ENCODE measurements at places on chromosomes 3 and 15. TPM values are rescaled to one million over a fixed set of nuclear protein-coding genes. Genes with fewer than 3 reads are reported as not detected.
A peak's percentile ranks its signal among the peaks of the same experiment; 100 is the strongest.

Gene LDHAL6B
- not detected for total RNA-seq

Gene CA12
- 17.7 TPM for total RNA-seq

Gene CCNDBP1
- 55.7 TPM for total RNA-seq

Gene KLHDC8B
- 22.3 TPM for total RNA-seq

Gene FBXO40
- not detected for total RNA-seq

Gene HYKK
- total RNA-seq, result 4.0 TPM

Gene DZIP1L
- 9.9 TPM for total RNA-seq

Gene DNAJA4
- total RNA-seq, result 0.25 TPM

- peak; percentile 16 for DNase-seq
Measured at GRCh38 chr3:95923496-95924210, 890.7 kb upstream of the EPHA6 start.

- peak; percentile 85 for DNase-seq
Measured at GRCh38 chr3:50567386-50568167, at the start of gene C3orf18. Gene C3orf18 (minus strand): TSS chr3:50567747. CDS start chr3:50565699, 2,048 bp downstream.

GRCh38 chr3:155744010-155744625, 753 bp downstream of the PLCH1 start:
- DNase-seq, result no peak

DNA sequence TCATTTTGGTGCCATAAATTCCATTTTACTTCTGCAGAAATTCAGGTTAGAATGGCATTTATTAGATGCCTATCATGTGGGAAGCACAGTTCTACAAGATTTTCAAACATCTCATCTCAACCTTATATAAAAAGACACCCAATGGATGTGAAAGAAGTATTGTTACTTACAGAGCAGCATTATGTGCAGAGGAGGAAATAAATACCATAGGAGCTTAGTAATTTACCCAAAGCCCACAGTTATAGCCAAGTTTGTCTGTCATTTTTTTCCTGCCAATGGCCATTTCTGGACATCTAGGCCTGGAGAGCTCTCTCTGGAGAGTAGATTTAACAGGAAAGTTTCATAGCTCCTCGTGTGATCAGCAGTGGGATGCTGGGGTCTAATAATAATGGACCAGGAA, 659.4 kb upstream of the NAALADL2 start:
- DNase-seq, result no peak

DNA sequence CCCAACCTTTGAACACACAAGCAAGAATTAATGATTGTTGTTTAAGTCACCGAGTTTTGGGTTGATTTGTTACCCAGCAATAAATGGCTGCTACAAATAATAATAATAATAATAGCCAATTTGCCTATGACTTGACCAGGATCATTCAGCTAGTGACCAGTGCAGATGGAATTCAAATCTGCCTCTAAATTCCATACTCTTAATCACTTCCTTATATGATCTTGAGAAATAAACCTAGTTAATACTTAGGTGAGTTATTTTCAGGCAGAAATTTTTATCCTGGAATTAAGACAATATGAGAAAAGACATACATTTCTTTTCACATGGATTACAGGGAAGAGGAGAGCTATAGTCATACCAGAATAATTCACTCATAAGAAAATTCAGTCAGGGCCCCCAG, 116.0 kb upstream of the GALNT15 start:
- DNase-seq, result peak; percentile 55

- DNase-seq, result peak; percentile 80
Measured at GRCh38 chr3:146308222-146308621, 57.3 kb upstream of the PLSCR4 start.

DNA sequence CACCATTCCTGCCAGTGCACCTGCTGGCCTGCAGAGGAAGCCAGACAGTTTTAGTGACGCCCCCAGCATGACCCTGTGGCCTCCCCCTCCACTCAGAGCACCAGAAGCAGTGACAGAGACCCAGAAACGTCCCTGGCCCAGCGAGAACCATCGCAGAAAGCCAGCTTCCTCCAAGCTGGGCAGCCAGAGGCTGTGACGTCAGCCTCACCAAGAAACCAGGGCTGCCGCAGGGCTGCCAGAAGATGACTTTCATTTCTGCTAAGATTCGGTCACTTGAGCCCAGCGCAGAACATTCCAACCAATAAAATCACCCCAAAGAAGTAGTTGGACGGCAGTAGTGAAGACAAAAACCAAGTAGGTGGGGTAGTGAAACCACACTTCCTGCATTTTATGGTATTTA, 29.6 kb upstream of the RPL32 start:
- no peak for DNase-seq

DNA sequence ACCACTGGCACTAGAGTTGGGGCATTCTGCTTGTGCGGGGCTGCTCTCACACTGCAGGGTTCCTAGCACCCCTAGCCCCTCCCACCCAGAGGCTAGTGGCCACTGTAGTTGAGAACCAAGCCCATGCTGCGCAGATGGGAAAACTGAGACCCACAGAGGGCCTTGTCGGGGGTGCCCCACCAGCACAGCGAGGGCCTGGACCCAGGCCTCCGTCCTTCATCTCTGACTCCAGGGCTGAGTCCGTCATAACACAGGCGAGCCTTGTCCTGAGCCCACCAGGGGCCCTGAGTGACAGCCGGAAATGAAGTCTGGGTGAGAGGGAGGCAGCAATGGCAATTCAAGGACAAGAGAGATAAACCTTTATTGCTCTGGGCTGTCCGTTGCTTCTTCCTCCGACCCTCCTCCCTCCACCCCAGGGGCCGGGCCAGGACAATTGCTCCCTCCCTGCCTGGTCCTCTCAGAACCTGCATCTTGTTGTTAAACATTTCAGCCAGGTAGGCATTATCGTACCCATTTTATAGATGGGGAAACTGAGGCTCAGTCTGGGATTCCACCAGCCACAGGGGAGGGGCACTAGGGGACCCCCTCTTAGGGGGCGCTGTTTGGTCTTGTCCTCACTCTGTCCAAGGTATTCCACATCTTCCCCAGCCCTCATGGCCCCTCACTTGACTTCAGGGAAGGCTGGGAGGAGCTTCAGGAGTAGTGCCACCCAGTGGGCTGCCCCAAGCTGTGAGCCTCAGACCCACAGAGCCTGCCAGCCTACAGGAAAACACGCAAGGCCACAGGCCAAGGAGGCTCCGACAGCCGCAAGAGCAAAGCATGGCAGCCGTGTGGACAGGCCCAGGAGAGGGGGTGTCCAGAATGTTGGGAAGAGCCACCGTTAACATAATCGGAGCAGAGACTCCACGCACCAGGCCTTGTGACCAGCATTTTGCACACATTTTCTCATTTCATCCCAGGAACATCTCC, 4.4 kb upstream of the GRIP2 start:
- DNase-seq, result no peak

DNA sequence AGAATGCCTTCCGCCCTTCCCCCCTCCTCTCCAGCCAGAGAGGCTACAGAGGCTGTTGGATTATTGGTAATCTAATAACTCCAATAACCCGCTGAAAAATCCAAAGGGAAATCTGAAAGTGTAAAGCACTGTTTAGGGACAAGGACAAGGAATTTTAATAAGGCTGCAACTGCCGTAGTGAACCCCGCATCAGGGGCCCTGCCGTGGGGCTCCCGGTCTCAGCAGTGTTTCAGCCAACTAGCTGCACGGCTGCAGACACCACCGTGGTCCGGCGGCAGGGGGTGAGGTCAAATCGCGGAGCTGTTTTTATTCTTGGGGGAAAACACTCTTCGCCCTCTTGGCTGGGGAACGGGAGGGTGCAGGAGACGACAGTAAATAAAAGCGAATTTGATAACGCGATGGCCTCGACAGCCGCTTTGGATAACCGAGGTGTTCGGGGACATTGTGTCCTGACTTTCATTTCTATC, 6.1 kb downstream of the BCL6 start:
- no peak for DNase-seq

DNA sequence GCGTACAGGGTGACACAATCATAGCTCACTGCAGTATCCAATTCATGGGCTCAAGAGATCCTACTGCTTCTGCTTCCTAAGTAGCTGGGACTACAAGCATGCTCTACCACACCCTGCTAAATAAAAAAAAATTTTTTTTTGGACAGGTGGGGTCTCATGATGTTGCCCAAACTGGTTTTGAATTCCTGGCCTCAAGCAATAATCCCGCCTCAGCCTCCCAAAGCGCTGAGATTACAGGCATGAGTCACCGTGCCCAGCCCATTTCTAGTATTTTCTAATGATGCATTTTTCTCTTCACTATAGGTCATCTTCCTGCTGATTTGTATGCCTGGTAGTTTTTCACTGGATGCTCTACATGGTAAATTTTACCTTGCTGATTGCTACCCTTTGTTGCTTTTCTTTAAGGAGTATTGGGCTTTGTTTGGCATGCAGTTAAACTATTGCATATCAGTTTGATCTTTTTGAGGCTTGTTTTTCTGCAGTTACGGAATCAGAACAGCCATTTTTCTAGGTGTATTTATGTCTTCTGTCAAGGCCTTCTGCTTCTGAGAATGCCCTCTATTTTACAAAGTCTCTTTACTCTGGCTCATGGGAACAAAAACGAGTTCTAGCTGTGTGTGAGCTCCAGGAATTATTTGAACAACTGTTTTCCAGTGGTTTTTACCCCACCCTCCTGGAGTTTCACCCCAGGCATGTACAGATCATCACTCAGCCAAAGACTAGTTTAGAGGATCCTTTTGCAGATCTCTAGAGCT, 14.2 kb upstream of the NPTN start:
- DNase-seq, result peak; percentile 24

DNA sequence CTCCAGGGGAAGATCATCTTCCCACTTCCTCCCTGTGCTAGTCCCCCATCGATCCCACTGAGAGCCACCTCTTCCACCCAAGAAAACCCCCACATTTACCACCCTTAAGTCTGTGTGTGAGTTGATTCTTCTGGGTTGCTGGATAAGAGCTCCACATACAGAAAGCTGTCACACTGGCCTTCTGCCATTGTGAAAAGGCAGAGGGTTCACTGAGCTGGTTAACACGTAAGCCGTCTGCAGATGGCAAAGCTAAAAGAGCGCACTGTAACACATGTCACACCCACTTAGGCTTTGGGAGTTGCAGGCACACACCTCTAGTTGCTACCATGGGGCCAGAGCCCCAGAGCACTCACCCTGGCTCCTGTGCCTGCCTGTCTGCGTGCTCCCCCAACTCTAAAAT, 309.8 kb upstream of the LRRC3B start:
- no peak for DNase-seq

DNA sequence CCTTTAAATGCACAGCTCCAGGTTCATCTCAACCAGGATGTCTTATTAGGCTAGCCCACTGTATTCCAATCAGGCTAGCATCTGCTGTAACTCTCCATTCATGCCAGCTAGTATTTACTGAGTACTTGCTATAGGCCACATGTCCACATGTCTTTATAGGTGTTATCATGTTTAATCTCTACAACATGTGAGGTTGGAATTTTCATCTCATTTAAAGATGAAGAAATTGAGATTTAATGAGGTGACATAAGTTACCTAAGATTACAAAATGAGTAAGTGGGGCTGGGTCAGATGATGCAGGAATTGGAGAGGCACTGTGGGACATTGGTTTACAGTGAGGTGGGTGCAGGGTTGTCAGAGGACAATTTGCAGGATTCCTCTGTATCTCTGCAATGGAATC, 2.9 kb downstream of the IFT122 start:
- DNase-seq, result no peak

GRCh38 chr3:40055361-40055760, 246.0 kb downstream of the MYRIP start:
- peak; percentile 46 for DNase-seq

- no peak for DNase-seq
Measured at GRCh38 chr15:97874139-97874538, 86.4 kb upstream of the ARRDC4 start.

GRCh38 chr3:69090021-69090420, 5.3 kb downstream of the ARL6IP5 start:
- DNase-seq, result peak; percentile 69

- no peak for DNase-seq
Measured at GRCh38 chr3:51336261-51336660, 48.8 kb upstream of the MANF start.

DNA sequence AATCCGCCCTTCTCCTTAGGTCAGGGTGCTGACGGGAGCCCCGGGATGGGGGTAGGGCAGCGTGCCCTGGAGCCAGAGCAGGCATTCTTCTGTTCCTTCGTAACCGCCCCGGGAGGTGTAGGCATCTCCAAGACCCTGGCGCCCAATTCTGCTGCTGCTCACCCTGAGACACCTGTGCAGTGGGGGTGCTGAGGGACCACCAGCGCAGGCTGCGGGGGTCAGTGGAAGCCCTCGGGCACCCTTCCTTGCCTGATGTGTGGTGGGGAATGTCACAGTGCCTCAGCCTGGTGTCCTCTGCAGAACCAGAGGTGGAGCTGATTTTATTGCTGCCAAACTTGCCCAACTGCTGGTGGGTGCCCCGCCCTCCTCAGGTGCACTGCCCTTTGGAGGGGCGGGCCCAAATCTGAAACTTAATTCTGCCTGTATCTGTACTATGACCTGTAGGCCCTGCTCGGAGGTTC, 7.3 kb downstream of the CSK start:
- DNase-seq, result no peak

DNA sequence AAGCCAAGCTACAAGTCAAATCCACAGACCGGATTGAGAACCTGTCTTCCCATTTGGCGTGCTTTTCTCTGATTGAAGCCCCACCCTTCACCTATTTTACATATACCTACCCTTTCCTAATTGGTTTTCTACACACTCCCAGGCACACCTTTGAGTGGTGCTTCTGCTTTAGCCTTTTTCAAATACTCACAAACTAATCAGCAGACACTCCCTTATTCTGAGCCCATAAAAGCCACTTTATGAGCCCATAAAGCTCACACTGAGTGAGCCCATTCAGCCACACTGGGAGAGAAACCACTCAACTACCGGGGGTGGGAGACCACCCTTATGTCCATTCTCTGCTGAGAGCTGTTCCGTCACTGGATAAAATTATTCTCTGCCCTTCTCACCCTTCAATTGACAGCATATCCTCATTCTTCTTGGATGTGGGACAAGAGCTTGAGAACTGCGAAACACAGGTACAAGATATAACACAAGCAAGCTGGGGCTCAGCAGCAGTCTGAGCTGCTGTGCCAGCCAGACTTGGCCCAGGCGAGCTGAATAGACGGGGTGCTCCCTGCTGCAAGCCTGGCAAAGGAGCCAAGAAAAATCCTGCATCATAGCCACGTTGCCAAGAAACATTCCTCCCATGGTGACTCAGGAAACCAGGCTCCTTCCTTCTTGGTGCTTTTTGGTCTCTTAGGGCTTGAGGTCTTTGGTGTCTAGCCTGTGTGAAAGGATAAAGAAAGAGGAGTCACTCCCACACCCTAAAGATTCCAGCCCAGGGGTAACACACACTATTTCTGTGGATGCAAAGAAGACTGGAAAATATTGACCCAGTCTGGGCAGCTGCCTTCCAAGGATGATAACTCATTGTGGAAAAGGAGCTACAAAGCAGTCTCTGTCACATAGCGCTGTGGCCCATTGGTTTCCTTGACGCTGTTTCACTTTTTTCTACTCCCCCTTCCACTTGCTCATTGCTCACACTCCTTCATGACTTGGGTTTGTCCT, 609.7 kb downstream of the MCTP2 start:
- no peak for DNase-seq

DNA sequence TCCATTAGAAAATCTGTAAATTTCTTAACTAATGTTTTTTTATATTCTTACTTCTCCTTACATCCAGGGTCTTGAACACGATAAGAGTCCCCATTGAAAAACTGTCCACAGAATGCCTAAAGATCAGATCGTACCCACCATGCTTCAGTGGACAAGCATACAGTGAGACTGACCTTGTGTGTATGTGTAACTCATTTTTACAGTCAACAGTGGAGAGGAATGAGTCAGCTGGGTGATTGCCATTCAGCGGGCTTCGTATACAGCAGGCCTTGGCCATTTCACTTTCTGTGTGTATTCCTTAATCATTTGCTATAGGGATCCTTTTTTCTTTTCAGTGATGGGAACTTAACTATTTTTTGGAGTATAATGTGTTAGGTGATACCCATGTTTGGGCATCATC, 10.6 kb downstream of the PARP14 start:
- DNase-seq, result peak; percentile 58

- no peak for DNase-seq
Measured at GRCh38 chr15:41284427-41285177, 47.8 kb downstream of the OIP5 start.
